ENCODE measurements at places on chromosomes 11 and 22.

- DNase-seq: no peak
These were observed 26.7 kb downstream of the IRAG1 start for GRCh38 chr11:10666556-10667520.

DNA sequence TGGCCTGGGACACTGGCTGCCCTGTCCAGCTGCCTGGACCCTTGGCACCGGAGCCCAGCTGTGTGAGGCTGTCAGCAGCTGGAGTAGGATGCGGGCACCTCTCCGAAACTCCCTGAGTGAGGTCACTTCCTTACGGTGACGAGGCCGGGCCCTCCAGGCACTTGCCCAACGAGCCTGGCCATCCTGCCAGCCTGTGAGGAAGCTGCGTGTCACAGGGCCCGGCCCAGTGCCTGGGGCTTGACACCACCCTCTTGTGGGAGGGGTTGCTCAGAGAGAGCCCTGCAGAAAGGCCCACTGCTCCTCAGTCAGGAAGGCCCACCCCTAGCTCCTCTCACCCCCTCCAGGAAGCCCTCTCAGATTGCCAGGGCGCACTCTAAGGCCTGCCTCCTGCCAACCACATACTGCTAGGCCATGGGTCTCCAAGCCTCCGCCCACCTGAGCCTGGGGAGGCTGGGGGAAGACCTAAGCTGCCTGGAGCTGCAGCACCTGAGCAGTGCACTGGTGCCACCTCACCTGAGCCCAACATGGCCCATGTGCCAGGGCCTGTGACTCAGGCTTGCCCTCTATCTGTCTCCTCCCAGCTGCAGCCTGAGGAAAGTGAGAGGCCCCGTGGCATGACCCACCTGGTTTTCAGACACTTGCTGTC is 4.3 kb upstream of the PHLDA2 start:
- DNase-seq: no peak

DNA sequence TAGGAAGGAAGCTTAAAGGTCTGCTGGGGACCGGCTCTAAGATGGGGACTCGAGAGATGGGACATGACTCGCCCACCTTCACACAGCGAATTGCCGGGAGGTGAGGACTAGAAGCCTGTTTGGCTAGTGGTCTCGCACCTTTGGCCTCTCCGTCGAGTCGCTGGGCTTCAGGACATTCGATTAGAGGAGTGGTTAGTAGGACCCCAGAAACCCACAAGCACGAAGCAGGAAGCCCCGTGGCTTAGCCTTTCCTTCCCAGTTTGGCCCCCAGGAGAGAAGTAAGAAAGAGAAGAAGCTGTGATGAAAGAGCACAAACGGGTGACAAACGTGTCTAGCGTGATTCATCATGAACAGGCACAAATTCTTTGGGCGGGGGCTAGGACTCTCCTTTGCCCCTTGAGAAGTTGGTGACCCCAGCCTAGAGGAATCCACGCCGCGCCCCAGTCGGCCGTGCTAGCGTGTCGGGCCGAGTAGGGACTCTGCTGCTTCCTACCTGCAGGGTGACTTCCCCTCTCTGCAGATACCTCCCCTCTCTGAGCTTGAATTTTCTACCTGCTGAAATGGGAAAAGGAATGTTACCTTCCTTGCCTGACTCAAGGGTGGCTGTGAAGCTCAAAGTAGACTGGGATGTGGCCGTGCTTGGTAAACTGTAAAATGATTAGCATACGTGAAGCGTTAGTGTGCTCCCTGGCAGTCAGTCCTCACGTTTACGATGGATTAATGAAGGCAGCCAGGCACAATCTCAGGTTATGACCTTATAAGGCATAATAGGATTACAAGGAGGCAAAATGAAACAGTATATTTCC is 1.1 kb upstream of the ADM start:
- DNase-seq: no peak

DNA sequence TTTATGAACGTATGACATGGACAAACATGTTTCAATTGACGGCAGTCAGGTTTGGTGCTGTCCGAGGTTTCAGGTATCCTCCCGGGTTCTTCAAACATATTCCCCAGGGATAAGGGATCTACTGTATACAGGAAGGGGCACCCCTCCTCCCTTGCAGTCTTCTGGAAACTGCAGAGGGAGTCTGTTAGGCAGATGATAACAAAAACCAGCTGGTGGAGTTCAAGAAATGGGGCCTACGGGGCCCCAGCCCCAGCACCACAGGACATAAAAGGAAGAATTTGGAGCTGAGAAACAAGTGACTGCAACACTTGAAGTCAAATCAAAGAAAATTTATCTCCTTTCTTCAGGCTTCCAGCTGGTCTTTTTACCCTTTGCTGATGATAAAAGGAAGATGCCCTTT is 32.1 kb downstream of the SNU13 start:
- no peak for DNase-seq

GRCh38 chr11:9231848-9232177 is 33.3 kb downstream of the DENND5A start:
- DNase-seq: no peak

DNA sequence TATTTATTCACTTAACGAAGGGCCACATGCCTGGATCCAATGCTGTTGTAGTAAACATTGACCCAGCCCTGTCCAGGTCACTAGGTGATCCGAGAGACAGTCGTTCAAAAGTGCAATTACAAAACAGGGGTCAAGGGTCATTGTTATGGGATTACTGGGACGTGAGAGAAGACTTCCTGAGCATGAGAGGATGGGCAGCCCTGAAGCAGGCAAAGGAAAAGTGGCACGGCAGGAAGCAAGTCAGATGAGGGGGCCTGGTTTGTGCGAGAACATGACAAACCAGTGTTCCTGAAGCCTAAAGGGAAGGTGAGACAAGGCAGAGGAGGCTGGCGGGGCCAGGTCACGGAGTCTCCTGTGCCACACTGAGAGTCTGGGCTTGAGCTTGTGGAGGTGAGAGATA is 15.8 kb upstream of the MMP20 start:
- no peak for DNase-seq

DNA sequence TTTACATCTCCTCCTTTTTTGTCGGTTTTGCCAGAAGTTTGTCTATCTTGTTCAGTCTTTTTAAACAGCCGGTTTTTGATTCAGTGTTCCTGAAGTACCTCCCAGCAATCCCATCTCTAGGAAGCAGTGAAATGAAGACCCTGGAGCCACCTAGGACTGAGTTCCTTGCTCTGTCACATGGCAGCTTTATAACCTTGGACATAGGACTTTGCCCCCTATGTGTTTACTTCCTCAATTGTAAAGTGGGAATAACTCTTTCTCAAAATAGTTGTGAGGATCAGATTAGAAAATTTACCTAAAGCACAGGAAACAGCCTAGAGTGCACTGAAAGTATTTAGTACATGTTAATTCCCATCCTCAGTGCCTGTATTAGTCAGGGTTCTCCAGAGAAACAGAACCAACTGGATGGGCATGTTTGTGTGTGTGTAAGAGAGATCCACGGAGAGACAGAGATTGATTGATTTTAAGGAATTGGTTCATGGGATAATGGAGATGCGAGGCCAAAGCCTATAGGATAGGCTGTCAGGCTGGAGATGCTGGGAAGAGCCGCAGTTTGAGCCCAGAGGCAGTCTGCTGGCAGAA is 20.0 kb downstream of the FAM83F start:
- DNase-seq: no peak

DNA sequence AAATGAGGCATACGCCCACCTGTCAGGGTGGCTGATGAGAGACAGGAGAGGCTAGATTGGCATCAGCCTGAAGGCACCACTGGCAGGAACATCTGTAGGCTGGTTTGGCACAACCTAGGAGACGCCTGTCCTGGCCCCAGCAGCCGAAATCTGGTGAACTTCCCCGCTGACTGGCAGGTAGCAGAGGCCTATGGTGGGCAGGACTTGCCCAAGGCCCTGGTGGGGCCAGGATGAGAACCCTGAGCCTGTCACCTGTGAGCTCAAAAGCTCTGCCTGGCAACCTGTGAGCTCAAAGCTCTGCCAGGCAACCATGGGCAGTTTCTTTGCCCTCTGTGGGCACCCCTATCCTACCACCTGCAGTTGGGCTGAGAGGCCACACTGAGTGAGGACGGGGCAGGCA is 2.5 kb downstream of the DERL3 start:
- no peak for DNase-seq

GRCh38 chr11:10225553-10225952 is 68.5 kb downstream of the SBF2 start:
- no peak for DNase-seq

GRCh38 chr11:67666676-67667489 is 7.5 kb downstream of the ALDH3B2 start:
- no peak for DNase-seq

- DNase-seq: no peak
These were observed 34.2 kb downstream of the EXPH5 start for GRCh38 chr11:108559340-108559739.

GRCh38 chr11:17593466-17594245 is 46.6 kb downstream of the OTOG start:
- DNase-seq: no peak

DNA sequence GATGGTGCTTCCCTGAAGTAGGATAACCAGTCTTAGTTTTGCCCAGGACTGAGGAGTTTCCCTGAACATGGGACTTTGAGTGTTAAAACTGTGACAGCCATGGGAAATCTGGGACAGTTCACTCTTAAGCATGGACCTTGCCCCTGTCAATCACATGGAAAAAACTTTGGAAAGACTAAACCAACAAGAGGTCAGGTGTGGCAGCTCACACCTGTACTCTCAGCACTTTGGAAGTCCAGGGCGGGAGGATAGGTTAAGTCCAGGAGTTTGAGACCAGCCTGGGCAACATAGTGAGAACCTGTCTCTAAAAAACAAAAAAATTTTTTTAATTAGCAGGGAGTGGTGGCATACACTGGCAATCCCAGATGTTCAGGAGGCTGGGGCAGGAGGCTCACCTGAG is 3.3 kb upstream of the AMBRA1 start:
- DNase-seq: no peak

GRCh38 chr11:721247-721740 is 15.3 kb downstream of the EPS8L2 start:
- DNase-seq: no peak

GRCh38 chr22:39638958-39639357 is 68.4 kb downstream of the CACNA1I start:
- no peak for DNase-seq

DNA sequence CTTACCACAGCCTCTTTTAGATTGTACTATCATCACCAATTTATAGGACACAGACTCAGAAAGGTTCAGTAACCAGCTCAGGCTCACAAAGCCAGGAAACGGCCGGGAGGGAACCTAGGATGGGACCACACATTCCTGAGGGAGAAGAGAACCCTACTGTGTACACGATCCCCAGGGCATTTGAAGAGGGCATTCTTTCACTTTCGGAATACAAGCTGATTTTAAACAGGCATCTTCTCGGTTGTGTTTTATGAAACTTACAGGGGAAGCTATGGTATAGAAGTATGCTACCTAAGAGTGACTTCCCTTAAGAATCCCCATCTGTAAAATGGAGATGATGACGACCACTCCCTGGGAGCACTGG is 19.0 kb downstream of the SMCO4 start:
- no peak for DNase-seq

- peak; percentile 38 for DNase-seq
These were observed 21.4 kb upstream of the EHF start for GRCh38 chr11:34599406-34599945.

DNA sequence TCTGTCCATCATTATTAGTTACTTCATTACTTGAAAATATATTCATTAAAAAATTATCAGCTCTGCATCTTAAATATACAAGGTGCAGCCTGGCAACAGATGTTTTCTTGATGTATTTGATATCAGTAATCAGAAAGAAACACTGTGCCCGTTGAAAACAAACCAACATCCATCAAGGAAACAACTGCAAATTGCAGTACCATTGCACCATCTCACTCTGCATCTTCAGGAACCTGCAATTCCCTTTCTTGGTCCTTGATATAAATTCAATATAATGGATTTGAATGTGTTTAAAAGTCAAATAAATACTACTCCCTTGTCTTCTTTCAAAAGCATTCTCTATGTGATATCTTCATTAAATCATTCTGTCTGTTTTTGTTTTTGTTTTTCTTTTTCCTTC is 1131.2 kb downstream of the FAM181B start:
- DNase-seq: no peak

- DNase-seq: no peak
These were observed 22.2 kb downstream of the CYB5R2 start for GRCh38 chr11:7651140-7651551.

GRCh38 chr22:41970601-41971000 is 1.4 kb downstream of the SEPTIN3 start:
- DNase-seq: no peak

DNA sequence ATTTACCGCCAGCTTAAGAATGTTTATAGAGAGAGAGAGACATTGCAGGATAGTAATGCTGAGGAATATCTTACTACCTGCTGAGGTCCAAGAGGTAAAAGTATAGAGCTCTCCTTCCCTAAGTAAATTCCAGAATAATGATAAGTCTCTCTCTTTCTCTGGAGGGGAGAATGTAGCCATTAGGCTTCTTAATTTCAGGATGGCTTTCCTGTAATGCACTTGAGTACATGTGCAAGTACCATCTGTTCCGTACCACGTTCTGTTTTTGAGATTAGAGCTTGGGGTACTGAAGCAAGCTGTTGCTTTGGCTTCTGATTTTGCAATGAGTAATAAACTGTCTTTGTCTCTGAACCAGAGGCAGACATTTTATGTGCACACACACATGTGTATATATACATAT is 1314.0 kb downstream of the JRKL start:
- DNase-seq: no peak

- DNase-seq: peak; percentile 88
These were observed 10.0 kb upstream of the BACE1-AS start for GRCh38 chr11:117281159-117281558.

- DNase-seq: no peak
These were observed 1.3 kb upstream of the HDAC10 start for GRCh38 chr22:50252082-50253045.

GRCh38 chr11:58928691-58929090 is 10.6 kb upstream of the GLYATL1 start:
- DNase-seq: no peak

DNA sequence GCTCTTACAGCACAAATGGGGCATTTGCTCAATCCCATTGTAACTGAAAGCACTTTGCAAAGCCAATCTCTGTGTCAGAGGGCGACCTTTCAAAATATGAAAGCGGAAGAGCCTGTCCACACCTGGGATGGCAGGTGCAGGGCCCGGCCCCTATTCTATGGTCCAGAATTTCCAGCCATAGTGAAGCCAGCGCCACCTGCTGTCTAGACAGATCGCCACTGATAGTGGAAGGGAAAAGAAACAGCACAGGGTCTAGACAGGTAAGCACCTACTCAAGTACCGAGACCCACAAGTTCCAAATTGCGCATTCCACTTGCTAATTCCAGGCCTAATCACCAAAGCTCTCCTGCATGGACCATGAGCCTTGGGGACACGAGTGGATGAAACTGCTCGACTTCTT is 141.4 kb downstream of the NTM start:
- no peak for DNase-seq

- DNase-seq: no peak
These were observed 207.5 kb downstream of the TBC1D22A start for GRCh38 chr22:46969961-46970360.

DNA sequence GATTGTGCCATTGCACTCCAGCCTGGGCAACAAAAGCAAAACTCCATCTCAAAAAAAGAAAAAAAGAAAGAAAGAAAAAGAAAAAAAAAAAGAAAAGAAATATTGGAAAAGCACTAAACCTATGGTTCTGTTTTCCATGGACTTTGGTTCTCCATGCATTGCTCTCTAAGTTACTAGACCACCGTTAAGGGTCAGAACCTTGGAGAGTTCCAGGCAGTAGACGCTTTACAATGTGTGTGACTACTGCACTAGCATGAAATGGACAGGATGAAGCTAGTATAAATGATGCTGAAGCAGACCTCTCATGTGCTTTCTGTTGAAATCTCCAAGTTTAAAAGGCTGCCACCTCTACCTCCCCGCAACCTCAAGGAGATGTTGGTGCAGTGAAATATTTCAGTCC is 63.5 kb downstream of the SIK2 start:
- DNase-seq: no peak

GRCh38 chr11:112882494-112883381 is 78.5 kb upstream of the NCAM1 start:
- no peak for DNase-seq
